ENCODE measurements at places on chromosomes 11 and 22. TPM values are rescaled to one million over a fixed set of nuclear protein-coding genes. Genes with fewer than 3 reads are reported as not detected.

DNA sequence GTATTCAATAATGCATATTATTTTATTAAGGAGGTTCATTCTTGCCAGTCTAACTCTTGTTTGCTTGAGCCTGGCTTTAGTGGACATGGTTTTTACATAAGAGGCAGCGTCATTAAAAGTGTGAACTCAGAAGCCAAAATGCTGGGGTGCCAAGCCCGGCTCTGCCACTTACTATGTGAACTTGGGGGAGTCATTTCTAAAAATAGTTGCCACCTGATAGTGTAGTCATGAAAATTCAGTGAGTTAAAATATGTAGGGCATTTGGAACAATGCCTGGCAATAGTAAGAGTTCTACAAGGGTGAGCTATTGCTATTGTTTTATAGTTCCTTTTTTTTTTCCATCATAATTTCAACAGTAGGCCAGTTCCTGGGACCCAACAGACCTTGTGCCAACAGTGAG, 49.9 kb downstream of the TENM4 start:
- DNase-seq: no peak
- no peak overlapping the region for H3K4me3 ChIP-seq
- H3K4me1 ChIP-seq: no peaks in the 10 kb centered on the region
- no peaks in the 10 kb centered on the region for H3K36me3 ChIP-seq

DNA sequence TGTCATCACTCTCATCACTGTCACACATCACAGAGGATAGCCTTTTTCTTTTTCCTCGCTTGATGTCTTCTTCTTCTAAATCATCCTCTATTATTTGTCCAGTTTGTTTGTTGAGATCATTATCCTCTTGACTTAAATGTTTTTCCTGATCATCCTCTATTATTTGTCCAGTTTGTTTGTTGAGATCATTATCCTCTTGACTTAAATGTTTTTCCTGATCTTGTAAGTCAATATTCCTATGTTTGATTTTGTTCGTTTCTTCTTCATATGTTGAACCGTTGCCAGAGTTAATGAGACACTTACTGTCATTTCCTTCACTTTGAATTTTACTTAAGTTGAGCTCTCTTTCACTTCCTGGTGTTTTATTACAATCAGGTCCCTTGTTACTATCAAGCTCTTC, 5.6 kb downstream of the CCDC82 start:
- H3K36me3 ChIP-seq: no peaks in the 10 kb centered on the region
- no peak for DNase-seq
- no peaks in the 10 kb centered on the region for H3K4me1 ChIP-seq
- no peak overlapping the region for H3K27ac ChIP-seq

- no peaks in the 10 kb centered on the region for H3K27me3 ChIP-seq
- H3K27ac ChIP-seq: no peak overlapping the region
- DNase-seq: no peak
- no peaks in the 10 kb centered on the region for H3K4me1 ChIP-seq
These were observed 143.2 kb downstream of the OPCML start for GRCh38 chr11:133388975-133389568.

Gene GAL3ST1
- 1.2 TPM for total RNA-seq

Gene OR2AG1
- not detected for total RNA-seq

Gene C22orf42
- not detected for total RNA-seq

DNA sequence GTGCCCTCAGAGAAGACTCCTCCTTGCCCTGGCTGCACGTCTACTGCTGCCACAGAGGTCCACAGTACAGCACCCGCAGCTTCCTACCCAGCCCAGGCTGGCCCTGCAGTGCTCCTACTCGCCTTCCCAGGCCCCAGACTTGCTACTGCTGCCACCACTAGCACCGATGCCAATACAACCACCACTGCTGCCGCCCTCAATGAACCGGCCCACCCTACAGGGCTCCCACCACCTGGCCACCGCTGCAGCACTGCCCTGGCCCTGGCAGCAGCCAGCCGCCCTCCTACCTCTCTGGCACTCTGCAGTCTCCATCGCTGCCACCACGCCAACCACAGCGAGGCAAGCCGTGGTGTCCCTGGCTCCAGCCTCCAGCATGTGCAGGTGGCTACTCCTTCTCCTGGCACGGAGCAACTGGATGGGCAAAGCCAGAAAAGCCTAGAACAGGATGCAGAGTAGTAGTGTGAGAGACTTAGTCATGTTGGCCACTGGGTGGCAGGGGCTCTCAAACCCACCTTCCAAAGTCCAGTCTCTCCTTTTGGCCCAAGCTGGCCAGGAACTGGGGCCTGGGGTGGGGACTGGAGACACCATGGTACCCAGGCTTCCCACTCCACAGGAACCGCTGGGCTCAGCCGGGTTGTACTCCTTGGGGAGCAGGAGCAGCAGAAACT, 39.4 kb downstream of the C22orf42 start:
- no peaks in the 10 kb centered on the region for H3K27me3 ChIP-seq
- no peak overlapping the region for H3K4me3 ChIP-seq
- no peak for DNase-seq
- no peaks in the 10 kb centered on the region for H3K36me3 ChIP-seq

GRCh38 chr11:31414338-31414737, 44.7 kb downstream of the DNAJC24 start:
- DNase-seq: no peak
- H3K4me1 ChIP-seq: no peaks in the 10 kb centered on the region
- no peaks in the 10 kb centered on the region for H3K36me3 ChIP-seq
- no peak overlapping the region for H3K27ac ChIP-seq
- H3K27me3 ChIP-seq: no peaks in the 10 kb centered on the region
- H3K4me3 ChIP-seq: no peak overlapping the region

GRCh38 chr11:117830072-117830471, 5.5 kb upstream of the FXYD2 start:
- no peaks in the 10 kb centered on the region for H3K36me3 ChIP-seq
- H3K27ac ChIP-seq: no peak overlapping the region
- no peak overlapping the region for H3K4me3 ChIP-seq
- DNase-seq: peak; percentile 11

DNA sequence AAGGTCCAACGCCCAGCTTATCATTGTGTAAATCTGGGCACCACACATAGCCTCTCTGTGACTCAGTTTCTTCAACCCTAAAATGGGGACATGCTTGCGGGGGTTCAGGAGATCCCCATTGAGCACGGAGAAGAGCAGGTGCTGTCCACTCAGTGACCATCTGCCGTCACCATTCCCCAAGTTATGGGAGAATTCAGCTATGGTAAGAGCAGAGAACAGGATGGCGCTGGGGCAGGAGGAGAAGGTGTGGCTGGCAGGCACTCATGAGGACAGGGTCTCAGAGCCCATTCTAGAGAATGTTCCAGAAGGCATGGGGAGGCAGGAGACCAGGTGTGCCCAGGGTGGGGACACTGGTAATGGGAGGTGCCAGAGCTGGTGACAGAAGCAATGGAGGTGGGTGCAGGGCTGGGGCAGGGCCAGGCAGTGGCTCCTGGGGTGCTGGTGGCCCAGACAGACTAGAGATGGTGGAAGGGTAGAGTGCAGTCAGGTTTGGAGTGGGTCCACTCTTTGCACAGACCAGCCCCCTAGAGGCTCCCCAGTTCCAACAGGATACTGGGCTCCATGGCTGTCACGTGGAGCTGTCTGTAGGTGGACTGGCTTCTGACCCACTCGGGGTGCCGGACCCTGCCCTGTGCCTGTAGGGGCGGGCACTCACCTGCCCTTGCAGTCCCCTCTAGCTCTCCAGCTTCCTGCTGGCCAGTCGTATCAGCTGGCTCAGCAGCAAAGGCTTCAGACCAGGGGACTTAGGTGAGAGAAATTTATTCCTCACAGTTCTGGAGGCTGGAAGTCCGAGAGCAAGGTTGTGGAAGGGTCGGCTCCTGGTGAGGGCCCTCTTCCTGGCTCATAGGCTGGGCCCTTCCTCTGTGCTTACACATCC, 84.7 kb downstream of the CDKN1C start:
- no peak overlapping the region for H3K27ac ChIP-seq
- no peaks in the 10 kb centered on the region for H3K27me3 ChIP-seq
- no peaks in the 10 kb centered on the region for H3K36me3 ChIP-seq
- H3K4me3 ChIP-seq: no peak overlapping the region

Gene USH1C
- 0.35 TPM for total RNA-seq

DNA sequence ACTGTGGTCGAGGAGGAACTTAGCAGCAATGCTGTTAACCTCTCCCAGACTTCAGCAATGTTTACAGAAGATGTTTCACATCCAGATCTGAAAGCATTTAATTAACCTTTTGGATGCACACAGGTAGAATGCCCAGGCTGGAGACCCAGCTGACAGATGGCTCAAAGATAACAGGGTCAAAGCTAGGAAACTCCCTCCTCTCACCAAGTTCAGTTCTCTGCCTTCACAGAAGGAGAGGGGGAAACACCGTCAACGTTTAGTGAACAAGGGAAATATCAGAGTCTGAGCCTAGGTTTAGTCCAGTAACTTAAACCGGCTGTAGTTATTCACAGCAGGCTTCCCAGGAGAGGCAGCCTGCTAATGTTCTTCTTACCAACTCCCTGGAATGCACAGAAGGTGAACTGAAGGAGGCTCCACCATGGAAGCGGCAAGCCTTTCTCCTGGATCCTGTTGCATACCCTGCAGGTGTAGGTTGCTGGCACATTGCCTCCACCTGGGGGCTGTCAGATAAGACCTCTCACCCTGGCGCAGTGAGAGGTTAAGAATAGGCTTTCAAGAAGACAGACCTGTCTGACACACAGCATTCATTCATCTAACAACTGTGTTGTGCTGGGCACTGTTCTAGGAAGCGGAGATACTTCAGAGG, 23.5 kb upstream of the ANKK1 start:
- H3K27ac ChIP-seq: no peak overlapping the region
- no peak for DNase-seq
- no peaks in the 10 kb centered on the region for H3K4me1 ChIP-seq
- H3K27me3 ChIP-seq: no peaks in the 10 kb centered on the region
- no peaks in the 10 kb centered on the region for H3K36me3 ChIP-seq

- no peaks in the 10 kb centered on the region for H3K36me3 ChIP-seq
- DNase-seq: no peak
- no peak overlapping the region for H3K4me3 ChIP-seq
These were observed 74.6 kb downstream of the TENM4 start for GRCh38 chr11:79366218-79366617.
